ENCODE measurements at places on chromosomes 7 and 10.

- no peak for DNase-seq
These were observed 125.9 kb upstream of the LYZL2 start for GRCh38 chr10:30755441-30755953.

DNA sequence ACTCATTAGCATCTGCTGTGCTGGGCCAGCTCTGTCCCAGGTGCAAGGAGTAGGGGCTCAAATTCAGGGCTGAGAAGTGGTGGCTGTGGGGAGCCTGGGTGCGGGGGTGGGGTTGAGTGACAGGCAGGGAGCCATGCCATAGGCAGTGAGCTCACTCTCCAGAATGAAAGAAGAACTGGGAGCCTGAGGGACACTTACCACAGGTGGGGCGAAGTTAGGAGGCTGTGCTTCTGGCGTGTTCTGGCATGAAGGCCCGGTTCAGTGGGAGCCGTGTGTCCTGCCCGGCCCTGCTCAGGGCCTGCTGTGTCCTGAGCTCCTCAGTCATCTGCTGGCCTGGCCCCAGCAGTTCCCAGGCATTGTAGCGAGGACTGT lies 62.5 kb downstream of the MKI67 start:
- no peak for DNase-seq

GRCh38 chr10:125063256-125063925 lies 97.0 kb downstream of the CTBP2 start:
- DNase-seq = no peak

GRCh38 chr10:51047857-51048256 lies 26.4 kb upstream of the PRKG1 start:
- DNase-seq = no peak

- no peak for DNase-seq
These were observed 102.0 kb upstream of the DKK1 start for GRCh38 chr10:52212062-52212461.

DNA sequence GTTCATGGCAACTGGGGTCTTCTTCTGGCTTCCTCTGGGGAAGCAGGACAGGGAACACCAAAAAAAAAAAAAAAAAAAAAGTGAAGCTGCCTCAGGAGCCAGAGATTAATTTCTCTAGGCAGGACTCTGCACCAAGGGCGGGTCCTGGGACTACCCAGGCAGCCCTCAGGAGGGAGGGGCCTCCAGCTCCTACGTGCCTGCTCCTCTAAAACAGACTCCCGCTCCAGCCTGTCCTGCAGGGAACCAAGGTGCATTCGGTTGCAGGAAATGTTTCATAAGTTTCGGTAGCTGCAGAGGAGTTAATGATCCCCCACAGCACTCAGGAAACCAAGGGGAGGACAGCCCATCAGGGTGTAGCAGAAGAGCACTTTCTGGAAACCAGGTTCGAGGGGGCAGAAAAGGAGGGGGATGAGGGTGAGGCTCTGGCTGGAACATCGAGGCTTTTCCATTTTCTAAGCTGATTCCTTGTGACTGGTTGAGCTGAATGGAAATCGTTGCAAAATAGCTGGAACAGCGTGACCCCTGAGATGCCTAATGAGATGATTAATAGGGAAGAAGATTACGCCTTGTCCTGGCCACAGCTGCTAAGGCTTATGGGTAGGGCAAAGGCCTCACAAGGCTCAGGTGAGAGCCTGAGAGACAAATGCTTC lies 84.2 kb downstream of the STRA8 start:
- DNase-seq = no peak

DNA sequence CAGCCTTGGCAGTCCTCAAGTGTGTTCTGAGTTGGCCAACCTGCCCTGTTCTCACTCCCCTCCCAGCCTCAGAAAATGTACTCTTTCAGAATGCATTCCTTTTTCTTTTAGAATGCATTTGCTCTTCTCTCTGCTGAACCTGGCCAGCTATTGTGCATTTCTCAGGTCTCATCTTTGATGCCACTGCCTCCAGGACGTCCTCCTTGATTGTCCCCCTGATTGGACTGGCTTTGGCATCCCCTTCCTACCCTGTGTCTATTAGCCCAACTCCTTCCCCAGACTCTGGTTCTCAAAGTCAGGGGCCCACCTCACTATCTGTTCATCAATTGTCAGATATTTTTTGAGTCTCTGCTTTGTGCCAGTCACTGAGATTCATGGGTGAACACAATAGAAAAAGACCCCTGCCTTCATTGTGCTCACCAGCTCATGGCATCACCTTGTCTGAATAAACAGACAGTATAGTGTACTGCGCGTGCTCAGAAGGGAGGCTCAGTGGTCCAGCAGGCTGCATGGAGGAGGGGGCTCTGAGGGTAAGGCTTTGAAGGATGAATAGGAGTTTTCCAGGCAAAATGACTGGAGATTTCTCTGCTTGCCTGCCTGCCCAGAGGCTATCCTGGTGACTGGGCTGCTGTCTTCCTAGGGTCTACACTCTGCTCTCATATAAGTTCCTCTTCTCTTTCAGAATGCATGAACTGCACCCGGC lies 96.5 kb downstream of the MYL10 start:
- no peak for DNase-seq
